ENCODE measurements at places on chromosomes 12 and 14.

DNA sequence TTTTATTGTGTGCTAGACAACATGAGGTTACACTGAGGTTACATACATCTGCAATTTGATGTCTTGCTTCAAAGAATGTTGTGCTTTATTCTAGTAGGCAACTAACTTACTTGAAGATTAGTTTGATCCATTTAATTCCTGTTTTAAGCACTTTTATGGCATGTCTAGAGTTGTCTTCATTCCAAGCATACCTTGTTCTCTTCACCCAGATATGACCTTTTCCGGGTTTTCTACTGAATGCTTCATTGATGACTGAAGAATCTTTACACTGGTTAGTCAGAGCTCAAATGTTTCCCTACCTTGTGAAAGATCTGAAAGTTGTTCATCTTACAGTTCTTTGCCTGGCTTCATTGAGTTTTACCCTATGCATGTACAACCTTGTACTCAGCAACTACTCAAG is 274.0 kb upstream of the KITLG start:
- DNase-seq, result no peak

GRCh38 chr14:103273145-103273744 is 60.8 kb upstream of the EIF5 start:
- DNase-seq, result no peak

GRCh38 chr12:122167356-122167925 is 6.6 kb downstream of the IL31 start:
- DNase-seq, result no peak

DNA sequence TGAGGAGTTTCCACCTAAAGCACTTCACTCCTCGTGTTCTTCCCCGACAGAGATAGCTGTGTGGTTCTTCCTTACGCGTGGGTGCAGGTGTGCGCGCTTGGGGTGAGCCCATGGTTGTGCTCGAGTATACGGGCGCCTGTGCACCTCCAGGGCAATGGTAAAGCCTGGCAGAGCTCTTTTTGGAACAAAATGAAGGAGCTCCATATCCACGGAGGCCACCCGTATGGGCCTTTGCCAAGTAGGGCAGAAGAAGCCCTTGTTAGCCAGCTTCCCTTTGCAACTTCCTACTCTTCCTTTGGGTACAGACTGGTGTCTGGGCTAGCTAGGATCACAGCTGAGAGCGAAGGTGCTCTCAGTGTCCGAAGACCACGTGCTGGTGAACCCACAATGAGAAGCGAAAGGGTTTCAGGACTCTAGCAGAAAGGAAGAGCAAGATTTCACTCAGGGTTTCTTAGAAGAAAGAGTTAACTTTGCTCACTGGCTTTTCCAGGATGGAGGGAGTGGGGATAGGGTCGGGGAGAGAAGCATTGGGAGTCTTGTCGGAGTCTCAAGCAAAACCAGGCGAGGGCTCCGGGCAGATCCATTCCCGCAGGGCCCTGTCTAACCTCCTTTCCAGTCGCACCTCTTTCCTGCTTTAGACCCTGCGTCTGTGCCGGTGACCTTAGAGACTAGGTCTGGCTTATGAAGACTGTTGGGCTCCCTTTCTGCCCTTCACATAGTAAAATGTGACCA is 960 bp upstream of the LRFN5 start:
- peak; percentile 10 for DNase-seq

DNA sequence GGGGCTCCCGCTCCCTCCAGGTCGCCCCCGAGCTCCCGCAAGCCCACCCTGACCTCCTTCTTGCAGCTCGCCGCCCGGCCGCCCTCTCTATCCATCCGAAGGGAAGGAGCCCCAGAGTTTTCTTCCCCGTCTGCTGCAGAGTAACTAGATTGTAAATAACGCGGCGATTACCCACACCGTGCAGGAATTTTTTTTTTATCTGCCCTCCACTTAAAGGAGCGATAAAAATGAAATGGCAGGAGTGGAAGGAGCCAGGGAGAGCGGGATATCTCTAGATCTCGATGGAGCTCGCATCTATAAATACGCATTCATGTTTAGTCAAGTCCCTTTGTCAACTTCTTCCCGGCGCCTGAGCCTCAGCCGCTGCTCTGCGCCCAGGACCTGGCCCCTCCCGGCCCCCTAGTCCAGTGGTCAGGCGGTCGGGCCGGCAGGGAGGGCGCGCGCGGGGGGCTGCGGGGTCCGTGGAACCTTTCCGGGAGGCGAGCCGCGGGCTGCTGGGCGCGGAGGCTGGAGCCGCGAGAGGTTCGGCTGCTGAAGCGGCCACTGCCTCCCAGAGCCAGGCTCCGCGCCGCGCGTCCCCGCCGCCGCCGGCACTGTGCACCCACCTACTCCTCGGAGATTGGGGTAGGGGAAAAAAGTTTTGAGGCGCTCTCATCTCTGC is 386.0 kb downstream of the BCAT1 start:
- no peak for DNase-seq

DNA sequence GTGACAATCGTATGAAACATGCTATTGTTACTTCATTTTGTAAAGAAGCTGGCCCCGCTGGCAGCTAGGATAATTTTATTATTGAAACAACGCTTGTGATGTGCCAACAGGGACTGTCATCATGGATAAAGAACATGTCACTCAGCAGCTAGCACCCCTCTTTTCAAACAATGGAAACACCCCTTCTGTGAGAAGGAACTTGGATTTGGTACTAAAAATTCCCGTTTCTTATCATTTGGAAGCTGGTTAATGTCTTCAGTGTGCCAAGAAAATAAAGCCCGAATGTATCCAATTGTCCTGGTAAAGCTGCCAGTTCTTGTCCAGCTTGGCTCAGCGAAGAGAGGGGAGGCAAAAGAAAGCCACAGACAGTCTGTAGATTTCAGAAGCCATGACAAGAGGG is 186.6 kb downstream of the PHLDA1 start:
- no peak for DNase-seq

DNA sequence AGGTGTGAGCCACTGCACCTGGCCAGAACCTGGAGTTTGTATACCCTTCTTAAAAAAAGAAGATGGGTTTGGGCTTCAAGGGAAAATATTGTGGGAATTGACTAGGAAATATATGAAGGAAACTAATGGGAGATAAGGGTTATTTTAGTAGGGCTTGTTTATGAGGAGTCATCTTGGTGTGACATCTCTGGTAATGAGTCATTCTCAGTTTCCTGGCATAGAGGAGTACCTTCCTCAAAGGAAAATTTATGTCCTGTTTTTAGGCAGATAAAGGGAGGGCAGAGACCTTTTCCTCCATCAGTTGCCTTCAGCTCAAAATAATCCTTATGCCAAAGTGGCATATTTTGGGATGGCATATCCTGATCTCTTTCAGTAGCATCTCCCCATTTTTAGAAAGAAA is 30.6 kb upstream of the NFKBIA start:
- DNase-seq, result no peak
